ENCODE measurements at places on chromosomes 7 and 10.

DNA sequence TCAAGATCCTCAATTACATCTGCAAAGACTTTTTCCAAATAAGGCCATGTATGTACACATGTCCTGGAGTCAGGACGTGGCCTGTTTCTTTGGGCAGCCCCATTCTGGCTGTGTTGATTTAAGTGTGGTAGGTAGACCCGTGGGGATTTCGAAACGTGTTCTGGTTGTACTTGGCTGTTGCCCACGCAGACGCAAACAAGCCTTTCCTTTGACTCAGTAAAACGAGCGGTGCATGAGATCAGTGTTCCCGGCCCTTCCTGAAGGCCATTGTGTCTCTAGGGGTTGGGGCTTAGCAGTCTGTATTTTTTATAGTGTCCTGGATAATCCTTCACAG is 64.8 kb upstream of the DNAJB6 start:
- no peak for DNase-seq

DNA sequence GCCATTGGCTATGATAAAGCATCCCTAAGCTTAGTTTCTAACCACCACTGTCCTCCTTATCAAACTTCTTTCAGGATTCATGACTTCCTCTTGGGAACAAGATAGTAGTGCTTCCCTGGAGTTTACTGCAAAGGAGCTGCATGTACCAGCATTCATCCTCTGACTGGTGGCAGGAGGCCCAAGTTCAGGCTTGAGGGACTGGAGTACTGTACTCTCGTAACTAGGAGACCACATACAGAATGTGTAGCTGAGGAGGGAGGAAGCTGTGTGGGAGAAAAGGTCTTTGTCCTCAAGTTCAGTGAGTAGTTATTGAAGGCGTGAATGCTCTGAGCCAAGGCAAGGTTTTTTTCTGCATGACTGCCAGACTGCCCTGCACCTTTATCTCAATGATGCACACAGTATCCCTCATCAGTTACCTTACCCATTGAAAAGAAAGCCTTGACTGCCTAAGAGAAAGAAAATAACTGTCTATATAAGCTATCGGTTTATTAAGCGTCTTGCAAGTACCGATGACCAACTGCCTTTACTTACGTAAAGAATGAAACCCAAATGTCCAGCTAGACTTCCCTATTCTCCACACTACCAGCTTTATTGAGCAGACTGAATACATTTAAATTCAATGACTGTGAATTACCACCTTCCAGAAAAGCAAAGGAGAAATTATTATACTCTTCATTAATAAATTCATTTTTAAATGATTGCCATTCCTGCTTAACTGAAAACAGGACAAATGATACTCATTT is 12.8 kb downstream of the SCRN1 start:
- DNase-seq, result no peak

GRCh38 chr10:7567911-7568620 is 98.7 kb downstream of the ITIH5 start:
- no peak for DNase-seq

DNA sequence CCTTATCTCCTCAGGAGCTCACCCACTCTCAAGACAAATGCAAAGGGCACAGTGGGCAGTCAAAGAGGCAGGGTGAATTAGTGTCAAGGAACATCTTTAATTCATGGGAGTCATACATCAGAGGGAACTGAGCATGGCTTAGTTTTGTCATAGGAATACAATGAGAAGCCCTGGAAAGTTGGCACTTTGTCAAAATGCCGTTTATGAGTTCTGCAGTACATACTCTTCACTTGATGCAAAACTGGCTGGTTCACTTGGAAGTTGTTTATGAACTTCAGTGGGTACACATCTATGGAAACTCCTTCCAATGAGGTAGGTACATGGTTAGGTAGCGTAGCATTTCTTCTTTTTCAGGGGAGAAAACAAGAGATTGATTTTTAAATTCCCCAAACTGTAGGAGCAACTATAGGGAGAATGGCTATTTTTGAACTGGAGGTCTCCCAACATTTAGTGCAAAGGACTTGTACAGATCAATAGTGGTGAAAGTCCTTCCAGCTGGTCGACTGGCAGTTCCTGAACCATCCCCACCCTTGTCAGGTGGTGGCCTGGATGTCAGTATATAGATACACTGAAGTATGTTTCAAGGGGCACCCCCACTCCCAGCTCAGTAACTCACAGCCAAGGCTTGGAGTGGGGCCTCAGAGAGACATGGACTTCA is 580.5 kb downstream of the REEP3 start:
- DNase-seq, result no peak

DNA sequence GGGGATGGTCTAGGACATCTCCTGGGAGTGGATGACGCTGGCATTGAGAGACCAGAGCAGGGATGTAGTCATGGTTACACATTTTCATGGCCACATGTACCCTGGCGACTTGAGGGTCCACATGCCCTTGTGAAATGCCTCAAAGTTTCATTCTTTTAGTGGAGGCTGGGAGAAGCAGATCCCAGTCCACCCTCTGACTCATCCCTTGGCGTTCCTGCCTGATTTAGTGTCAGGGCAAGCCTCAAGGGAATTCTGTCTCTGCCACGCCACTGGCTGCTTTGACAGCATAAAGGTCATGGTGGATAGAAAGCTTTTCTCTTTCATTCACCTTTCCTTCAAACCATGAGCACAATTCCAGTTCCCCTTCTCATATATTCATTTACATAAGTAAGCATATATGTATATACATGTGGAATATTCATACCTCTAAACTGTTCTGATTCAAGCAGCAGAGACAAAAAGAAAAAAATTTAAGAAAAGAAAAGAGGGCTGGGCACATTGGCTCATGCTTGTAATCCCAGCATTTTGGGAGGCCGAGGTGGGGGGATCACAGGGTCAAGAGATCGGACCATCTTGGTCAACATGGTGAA is 21.8 kb upstream of the KIF5B start:
- DNase-seq, result no peak

GRCh38 chr7:91596287-91596686 is 284.2 kb downstream of the MTERF1 start:
- no peak for DNase-seq

DNA sequence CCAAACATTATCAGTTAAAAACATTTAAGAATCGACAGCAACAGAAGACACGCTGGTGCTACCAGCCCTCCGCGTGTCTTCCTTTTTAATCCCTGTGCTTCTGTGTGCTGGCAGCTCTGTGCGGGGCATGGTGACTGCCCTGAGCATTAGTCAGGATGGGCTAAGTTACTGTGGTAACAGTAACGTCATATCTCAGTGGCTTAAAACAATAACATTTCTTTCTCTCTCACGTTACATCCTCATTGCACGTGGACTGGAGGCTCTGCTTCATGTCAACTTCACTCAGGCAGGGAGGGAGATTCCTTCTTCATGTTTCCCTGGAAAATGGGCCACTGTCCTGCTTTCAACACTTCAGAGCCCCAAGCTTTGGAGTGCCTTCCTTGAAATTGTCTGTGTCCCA is 378.5 kb downstream of the CCSER2 start:
- DNase-seq, result no peak

DNA sequence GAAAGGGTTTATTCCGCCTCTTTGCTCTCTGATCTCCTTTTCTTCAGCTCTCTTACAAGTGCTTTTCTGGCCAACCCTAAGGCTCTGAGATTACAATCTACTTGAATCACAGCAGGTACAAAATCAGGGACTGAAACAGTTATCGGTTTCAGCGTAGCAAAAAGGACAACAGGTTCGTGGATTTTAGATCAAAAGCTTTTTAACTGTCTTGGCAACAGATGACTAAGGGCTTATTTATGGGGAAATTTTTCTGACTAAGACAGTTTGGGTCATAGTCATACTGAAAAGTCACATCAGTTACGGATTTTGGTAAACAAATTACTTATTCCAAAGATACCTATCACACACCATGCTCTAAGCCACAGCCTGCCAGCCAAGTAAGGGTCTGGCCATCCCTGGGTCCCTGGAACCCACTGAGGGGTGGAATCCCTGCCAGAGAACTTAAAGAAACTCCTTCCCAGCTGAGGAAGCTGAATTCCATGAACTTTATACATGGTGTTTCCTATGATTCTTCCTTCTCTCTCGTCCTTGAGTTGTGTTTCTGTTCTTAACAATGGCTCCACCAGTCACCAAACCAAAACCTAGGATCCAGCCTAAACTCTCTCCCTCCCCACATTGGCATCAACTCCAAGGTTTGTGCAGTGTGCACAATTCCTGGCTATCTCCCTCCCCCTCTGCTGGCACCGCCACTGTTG is 169.3 kb downstream of the FAM107B start:
- DNase-seq, result no peak

DNA sequence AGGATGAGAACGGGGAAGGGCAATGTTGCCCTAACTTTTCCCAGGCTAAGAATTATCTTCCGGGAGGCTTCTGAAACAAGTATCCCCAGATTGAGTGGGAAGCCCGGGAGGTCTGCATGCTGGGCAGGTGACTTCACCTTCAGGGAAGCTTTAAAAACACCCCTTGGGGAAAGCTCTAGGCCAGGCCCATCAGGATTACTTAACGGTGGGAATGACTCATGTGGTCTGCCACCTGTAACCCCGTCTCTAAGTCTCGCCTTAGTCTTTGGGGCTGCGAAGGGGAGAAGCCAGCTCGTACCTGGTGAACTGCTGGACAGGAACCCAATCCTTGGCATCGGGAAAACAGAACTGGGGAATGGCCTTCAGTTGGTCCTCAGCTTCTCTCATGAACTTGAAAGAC is 80.1 kb upstream of the MKRN1 start:
- no peak for DNase-seq

DNA sequence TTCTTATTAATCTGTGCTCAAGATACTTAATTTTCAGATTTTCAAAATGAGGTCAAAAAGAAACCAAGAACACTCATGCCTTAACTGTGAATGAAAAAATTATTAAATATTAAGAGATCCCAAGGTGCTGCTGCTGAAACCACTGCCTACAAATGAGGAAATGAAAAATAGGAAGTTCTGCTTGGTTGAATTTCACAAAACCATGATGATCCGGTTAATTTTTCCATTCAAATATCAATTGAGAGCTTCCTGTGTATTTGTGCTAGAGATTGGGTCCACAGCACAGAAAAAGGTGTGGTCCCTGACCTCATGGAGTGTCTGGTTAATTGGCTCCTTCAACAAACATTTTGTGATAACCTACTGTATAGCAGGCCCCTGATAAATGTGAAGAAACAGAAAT is 132.7 kb upstream of the YAE1 start:
- DNase-seq, result no peak

DNA sequence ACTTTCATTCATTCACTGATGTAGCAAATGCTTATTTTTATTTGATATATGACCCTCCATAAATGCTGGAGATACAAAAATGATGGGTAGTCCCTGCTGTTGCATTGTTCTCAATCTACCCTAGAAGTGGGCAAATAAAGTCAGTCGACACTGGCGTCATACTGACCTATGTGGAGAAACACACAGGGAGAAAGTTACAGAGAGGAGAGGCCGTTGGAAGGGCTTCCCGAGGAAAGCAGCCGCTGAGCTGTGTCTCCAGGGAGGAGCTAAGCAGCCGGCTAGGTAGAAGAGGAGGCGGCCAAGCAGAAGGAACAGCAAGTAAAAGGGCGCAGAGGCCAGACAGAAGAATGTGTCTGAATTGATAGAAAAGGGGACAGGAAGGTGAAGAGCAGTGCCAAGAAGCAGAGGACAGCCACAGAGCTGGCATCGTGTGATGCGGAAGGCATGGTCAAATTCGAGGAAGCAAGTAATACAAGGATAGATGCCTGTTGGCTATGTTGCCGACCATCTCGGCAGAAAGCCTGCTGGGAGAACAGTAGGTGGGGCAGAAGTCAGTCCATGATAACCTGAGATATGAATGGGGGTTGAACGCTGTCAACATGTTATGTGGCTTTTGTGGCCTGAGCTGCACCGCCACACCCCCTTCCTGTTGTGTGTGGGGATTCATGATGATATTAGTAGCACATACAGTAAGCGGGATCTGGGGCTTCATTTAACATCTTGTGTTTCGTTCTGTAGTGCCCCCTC is 25.9 kb downstream of the ST8SIA6 start:
- DNase-seq, result peak; percentile 61

DNA sequence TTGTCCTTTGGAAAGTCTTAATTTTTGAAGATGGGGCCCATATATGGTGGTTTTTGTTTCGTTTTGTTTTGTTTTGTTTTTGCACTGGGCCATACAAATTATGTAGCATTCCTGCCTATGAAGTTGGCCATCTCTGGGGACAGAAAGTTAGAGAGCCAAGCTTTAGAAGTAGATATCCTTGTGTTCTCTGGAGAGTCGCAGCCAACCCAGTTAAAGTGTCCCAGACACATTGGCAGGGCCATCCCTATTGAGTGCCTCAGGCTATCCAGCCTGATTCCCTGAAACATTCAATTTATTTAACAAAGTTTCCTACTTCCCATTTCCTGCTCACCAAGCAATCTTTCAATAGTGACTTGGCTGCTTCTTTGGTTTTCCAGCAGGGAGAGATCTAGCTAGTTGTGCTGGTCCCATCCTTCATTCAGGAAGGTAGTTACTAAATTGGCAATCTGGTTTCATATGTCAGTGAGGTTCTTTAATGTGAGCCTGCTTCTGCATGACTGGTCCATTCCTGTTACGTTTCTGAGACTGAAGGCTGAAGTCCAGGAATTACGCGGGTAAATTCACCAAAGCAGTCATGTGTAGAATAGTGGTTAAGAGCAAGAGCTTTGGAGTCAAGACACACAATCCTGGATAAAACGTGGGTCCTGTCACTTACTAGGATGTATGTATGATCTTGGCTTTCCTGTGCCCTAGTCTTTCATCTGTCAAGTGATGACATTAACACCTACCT is 49.3 kb upstream of the HBP1 start:
- no peak for DNase-seq

GRCh38 chr7:98178762-98179490 is 32.3 kb upstream of the BHLHA15 start:
- no peak for DNase-seq

DNA sequence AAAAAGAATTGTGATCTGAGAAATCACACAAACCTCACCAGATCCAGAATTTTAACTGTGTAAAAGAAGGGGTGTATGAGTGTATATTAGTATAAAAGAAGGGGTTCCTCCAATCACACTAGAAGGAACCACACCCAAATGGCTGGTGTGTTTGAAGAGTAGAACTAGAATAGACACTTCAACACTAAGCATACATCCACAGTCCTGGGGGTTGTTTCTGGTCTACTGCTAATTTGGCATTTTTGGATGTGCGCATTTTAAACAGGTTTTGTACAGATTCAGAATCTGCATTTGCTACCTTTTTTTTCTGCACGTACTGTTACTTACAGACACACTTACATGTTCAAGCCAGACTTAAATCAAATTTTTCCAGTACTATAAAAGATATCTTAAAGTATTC is 64.6 kb downstream of the PDE1C start:
- DNase-seq, result no peak

- no peak for DNase-seq
Observed at GRCh38 chr7:131909151-131909768, 352.8 kb upstream of the PODXL start.
